ENCODE measurements at places on chromosomes 1 and 21.

- DNase-seq = no peak
These were observed 21.3 kb downstream of the OVAAL start for GRCh38 chr1:180579961-180580611.

DNA sequence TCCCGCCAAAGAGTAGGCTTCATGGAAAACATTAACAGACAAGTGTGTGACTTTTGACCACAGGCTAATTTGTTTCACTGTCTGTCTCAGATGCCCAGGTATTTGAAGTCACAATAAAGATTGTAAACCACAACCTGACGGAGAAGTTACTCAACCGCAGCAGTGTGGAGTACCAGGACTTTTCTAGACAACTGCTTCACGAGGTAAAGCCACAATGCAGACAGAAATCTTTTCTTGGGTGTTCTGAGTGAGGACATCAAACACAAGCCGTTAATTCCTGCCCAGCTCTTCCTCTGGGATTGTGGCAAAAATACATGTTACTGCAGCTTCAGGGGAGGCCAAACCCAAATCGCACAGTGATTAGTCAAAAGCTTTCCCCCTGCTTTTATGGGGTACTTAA, 31.0 kb downstream of the UMODL1 start:
- no peak for DNase-seq

- no peak for DNase-seq
These were observed 331.8 kb downstream of the NEGR1 start for GRCh38 chr1:71950579-71950978.

GRCh38 chr1:162284206-162284955, 92.3 kb downstream of the SPATA46 start:
- no peak for DNase-seq

- no peak for DNase-seq
These were observed 1.6 kb upstream of the ANKRD65 start for GRCh38 chr1:1422465-1423244.

DNA sequence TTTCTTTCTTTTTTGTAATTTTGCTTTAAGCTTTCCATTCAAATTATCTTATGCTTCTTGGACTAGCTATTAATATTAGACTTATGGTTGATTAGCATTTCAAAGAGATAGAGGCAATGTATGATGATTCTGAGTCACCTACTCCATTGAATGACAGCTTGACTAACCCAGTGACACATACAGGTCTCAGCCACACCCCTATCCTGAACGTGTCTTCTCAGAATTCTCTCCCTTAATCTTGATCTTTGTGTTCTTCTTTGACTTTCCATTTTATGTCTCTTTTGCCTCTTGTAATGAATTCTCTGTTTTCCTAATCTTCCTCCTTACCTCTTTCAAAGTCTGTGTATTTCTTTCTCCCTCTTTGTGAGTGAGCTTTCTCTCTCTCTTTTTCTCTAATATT, 241.1 kb downstream of the PDE4B start:
- DNase-seq = no peak

- no peak for DNase-seq
These were observed 157.8 kb upstream of the JUN start for GRCh38 chr1:58941471-58942289.

DNA sequence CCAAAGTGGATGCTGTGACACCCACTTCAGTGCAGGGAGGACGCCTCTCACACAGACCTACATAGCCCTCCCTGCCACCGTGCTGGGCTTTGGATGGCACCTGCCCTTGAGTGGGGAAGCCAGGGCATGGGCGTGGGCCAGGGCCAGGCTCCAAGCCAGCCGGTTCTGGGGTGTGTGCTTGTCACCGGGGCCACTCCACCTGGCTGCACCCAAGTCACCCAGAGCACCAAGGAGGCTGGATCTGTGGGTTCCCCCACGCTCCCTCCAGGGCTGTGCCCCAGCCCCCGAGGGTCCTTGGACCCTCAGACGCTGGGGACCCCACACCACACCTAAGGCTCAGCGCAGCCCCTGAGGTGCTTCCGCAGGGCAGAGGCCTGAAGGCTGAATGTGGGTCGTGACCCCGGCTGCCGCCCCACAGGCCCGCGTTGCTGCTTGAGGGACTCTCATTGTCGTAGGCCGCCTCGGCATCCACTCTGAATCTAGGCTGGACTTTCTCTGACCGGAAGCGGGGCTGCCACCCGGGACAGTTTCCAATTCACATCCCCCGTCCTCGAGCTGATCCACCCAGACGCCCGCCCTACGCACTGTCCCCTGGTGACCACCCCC, 1.5 kb downstream of the MXRA8 start:
- no peak for DNase-seq

DNA sequence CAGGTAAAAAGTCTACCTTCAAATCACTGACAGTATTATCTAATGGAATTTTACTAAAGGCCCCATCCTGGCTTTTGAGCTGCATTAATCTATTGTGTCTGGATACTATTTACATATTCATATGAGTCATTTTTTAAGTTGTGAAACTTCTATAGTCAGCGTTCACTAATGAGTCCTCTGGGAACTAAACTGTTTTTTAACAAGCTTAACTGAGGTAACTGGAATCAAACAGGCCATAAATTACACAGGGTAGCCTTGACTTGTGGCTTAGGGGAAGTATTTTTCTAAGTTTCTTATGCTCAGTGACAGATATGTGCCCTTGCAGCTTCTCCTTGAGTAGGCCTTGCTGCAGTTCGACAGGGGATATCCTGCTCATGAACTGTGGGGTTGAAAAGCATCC, 68.8 kb downstream of the JMJD4 start:
- peak; percentile 6 for DNase-seq

- DNase-seq = no peak
These were observed 5.6 kb downstream of the COL6A1 start for GRCh38 chr21:45987121-45987711.

GRCh38 chr1:30420519-30421050, 302.8 kb downstream of the MATN1 start:
- no peak for DNase-seq

DNA sequence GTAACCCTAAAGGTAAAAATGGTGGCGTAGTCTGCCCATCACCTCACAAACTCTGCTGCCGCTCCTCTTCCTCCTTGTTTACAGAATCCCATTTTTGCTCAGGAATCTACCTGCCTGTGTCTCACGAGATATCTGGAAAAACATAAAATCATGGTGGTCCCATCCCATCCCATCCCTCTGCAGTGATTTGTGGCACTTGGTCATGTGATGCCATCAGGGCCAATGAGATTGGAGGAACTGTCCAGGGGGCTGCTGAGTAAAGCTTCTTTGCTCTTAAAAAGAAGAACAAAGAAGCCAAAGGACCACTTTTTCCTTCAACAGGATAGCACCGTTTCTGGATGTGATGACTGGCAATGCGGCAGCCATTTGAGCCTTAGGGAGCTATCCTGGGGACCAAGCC, 33.0 kb upstream of the CLDN14 start:
- DNase-seq = no peak

DNA sequence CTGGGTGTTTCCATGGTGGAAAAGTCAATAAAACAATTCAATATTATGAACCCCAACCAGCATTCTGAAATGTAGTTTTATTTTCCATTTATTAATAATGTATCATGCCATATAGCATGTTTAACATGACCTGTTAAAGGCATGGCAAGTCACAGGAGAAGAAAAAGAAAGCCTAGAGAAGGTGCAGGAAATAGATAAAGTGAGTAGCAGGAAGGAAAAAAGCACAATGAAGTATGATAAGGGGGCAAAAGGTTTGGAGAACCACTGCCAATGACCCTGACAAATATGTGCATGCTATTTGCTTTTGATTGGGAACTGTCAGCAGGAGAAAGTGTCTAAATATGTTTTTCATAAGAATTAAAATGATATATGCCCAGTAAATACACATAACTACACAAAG, 85.6 kb downstream of the HMCN1 start:
- no peak for DNase-seq

DNA sequence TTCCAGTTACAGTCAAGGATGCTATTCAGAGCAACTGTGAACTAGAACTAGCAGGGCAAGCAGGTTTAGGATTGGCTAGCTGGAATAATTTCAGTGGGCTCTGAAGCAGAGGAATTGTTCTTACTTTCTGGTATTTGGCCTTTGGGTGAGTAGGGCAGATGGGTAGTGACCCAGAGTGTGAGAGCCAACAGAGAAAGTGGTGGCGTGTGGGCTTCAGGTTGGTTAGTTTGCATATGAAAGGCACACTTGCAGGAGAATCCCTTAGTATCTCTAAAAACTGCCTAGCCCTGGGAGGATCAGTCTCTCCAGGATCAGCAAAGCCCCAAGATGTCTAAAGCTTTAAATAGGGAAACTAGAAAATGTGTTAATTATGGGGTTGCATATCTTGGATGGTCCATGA, 67.6 kb upstream of the LRRC8B start:
- DNase-seq = no peak

- DNase-seq = no peak
These were observed 359.1 kb downstream of the BARHL2 start for GRCh38 chr1:90357995-90358394.

DNA sequence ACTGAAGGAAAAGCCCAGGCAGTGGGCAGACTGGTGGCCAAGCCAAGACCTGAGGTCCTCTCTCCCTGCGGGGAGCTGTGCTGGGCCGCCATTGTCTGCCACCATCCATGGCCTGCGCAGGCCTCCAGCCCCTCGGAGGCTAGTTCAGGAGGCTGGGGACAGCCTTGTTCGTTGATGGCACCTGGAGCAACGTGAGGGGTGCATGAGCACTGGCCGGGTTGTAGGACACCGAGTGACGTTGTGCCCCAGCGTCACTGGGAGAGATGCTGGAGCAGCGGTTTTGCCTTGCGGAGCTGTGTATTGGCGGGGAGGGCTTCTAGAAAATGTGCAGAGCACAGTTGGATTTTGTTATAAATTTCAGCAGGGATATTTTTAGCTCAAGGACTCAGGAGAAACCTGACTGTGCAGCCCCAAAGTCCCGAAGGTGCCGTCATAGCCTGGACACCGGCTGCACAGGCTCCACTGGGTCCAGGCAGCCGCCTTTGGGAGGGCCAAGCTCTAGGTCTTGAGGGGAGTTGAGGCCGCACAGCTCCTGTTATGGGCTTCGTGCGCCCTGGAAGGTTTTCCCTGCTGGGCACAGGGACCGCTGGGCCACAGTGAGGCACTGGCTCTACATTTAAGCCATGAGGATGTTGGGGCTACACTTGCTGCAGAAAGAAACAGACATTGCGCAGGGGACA, 48.2 kb upstream of the ADARB1 start:
- DNase-seq = no peak

DNA sequence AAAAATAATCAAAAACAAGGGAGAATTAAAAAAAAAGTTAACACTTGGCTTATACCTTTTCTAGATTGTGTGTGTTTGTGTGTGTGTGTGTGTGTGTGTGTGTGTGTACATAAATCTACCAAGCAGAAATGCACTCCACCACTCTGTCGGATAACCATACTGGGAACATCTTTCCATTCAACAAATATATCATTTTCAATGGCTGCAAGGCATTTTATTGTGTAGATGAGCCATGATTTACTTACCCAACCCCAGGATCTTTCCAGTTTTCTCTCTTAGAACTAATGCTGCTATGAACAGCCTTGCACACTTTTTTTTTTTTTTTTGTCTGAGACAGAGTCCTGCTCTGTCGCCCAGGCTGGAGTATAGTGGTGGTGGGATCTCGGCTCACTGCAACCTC, 25.8 kb downstream of the LRRC38 start:
- DNase-seq = no peak

GRCh38 chr1:25906644-25907300, 553 bp upstream of the STMN1 start:
- no peak for DNase-seq

GRCh38 chr1:159802111-159802510, at the start of gene FCRL6:
TSS of gene FCRL6 (plus strand) at chr1:159802360. CDS start at chr1:159802425, 65 bp downstream.
- no peak for DNase-seq

DNA sequence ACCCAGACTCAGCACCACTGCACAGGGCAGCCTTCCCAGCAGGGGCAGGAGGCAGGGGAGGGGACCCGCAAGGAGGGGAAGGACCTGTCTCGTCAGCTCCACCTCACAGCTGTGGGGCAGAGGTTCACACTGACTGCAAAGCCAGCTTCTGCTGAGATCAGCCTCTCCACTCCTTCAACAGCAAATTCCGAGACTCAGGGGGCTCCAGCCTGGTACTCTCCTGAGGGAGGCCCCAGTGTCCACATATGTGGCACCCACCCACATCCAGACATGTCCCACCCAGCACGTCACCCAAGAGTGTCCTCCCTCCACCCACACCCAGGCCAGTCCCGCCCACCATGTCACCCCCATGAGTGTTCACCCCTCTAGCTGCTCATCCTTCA, 329.5 kb downstream of the NPHP4 start:
- DNase-seq = no peak

GRCh38 chr1:19455353-19455752, 30.0 kb downstream of the CAPZB start:
- no peak for DNase-seq

- no peak for DNase-seq
These were observed 17.9 kb downstream of the SFT2D2 start for GRCh38 chr1:168243636-168244212.

- DNase-seq = no peak
These were observed 54.7 kb downstream of the MAP3K7CL start for GRCh38 chr21:29185172-29185571.
